ENCODE measurements at places on chromosomes 6 and 20.

- DNase-seq = no peak
Measured at GRCh38 chr6:146526192-146526591, 17.4 kb upstream of the RAB32 start.

DNA sequence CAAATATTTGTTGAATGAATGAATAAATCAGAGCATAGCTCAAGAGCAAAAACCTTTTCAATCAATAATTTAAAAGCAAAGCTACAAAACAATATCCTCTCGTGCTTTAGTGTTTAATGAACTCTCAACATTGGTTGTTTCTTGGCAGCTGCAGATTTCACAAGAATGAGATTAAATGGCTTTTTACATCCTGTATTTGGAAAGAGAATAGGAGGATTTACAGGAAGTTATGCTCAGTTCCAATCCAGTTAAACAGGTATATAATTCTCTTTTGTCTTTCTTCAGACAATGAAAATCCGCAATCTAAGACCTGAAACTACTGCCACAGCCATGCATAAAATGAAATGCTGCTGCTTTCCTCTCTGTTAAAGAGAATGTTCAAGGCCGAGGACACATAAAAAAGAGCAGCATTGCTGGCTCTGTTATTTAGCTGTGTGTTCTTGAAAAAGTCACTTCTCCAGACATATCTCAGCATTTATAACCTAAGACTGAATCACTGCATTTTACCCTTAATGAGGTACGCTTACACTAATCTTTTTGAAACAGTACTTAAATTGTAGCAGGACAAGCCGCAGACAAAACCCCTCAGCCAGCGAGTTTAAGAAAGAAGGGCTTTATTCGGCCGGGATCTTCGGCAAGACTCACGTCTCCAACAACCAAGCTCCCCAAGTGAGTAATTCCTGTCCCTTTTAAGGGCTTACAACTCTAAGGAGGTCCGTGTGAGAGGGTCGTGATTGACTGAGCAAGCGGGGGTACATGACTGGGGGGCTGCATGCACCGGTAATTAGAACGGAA, 3.6 kb downstream of the C6orf52 start:
- no peak for DNase-seq

DNA sequence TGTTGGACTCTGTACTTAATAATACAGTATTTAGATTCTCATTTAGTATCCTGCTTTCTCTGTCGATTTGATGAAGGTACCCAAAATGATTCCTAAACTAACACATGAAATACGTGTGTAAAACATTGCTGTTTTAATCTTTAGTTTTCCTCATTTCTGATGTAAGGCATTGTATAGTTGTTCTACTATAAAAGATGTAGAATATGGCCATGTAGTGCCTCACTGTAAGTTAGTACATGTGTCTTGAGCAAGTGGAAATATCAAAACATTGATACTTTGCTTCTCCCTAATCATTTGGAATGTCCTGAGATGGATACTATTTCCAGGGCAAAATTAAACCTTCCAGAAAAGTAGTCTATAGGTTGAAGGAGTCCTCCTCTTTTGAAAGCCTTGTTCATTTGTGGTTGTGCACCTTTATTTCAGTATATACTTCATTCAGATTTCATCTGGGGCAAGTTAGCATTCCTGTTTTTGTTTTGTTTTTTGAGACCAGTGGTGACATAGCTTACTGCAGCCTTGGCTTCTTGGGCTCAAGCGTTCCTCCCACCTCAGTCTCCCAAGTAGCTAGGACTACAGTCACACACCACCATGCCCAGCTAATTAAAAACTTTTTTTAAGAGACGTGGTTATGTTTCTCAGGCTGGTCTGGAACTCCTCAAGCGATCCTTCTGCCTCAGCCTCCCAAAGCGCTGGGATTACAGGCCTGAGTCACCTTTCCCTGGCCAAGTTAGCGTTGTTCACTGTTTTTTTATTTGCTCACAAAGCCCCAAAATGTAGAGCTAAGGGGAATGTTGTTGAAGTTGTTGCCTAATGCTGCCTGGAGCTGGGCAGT, 11.6 kb downstream of the SRSF3 start:
- no peak for DNase-seq

DNA sequence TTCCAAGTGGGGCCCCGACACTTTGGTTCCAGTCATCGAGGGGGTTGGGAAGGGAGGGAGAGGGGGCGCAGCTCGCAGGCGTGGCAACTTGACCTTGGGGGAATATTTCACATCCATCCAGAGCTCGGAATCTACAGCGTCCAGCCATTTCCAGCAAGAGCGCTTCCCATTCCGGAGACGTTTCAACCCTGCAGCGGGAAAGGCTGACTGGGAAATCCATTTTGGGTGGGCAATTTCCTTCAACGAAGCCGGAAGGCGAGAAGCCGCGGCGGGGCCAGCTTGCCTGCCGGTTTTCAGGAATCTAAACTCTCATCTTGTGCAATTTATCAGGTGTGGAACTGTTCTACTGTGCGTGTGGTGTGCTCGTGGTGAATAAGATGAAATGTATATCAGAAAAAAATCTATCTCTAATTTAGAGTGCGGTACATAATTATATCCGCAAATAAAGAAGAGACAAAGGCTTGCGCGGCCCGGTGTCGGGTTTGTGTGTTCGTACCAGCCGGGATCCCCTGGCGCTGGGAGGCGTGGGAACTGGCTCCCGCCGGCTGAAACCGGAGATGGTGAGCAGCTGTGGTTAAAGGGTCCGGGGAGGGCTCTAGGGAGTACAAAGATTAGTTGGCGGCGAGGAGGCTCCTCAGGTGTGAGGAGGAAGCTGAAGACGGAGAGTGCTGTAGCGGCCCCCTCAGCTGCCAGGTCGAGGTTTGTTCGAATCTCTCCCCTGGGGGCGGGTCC, 4.8 kb downstream of the SLC32A1 start:
- no peak for DNase-seq

- no peak for DNase-seq
Measured at GRCh38 chr6:107121964-107122495, 6.7 kb upstream of the BEND3 start.

DNA sequence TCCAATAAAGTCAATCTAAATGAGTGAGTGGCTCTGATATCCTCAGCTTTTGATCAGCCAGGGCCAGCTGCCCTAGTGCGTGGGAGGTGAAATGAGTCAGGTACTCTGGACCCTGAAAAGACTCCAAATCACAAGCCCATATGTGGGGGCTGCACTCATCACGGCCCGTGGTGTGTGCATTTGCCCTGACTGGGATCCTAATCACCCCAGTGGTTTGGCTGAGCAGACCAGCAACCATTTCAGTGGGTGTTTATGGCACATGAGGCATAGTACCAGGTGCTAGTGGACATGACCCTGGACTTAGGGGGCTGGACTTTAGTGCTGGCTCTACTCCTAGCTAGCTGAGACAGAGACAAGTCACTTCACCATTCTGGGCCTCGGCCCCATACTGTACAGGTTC, 39.4 kb downstream of the SCML4 start:
- no peak for DNase-seq

DNA sequence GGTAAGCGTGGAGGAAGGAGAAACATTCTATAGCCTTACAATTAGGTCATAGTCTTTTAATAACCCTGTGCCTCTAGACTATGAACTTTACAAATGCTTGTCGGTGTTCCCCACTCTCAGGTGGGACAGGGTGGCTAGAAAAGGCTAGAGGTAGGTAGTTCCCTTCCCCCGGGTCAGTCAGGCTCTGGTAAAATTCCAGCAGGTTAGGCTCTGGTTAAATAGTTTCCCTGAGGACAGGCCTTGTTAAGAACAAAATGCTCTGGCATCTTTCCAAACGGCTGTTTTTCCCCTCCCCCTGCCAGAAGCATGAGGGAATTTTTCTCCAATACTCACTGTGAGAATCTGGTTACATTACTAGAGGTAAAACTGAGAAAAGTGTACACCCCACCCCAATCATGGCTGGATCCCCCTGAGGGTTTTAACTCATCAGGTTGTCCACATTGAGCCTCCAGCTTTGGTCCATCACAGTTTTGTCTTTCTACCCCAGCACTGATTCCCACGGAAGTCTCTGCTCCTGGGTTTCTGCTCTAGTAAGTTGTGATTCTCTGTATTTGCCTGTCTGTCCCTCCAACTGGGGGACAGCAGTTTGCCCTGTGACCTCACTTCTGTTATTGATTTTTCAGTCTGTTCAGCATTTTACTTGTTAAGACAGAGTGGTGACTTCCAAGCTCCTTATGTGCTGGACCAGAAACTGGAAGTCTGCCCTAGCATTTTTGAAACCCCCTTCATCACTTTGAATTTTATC, 84.7 kb upstream of the ADGRF1 start:
- DNase-seq = no peak

GRCh38 chr6:9412951-9413559, 977.7 kb upstream of the SLC35B3 start:
- peak; percentile 31 for DNase-seq

DNA sequence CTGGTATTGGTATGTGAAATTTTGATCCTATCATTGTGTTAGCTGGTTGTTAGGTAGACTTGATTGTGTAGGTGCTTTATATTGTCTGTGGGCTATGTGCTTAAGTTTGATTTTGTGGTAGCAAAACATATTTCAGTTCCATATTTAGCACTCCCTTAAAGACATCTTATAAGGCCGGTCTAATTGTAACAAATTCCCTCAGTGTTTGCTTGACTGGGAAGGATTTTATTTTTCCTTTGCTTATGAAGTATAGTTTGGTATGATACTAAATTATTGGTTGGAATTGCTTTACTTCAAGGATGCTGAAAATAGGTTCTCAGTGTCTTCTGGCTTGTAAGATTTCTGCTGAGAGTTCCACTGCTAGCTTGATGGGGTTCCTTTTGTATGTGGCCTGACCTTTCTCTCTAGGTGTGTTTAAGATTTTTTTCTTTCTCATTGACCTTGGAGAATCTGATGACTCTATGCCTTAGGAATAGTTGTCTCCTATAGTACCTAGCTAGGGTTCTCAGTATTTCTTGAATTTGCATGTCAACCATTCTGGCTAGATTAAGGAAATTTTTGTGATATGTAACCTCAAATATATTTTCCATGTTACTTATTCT, 20.1 kb downstream of the CENPW start:
- DNase-seq = no peak

GRCh38 chr6:106290954-106291353, 34.6 kb downstream of the ATG5 start:
- no peak for DNase-seq

GRCh38 chr20:59190466-59190865, 26.8 kb downstream of the ZNF831 start:
- DNase-seq = no peak

DNA sequence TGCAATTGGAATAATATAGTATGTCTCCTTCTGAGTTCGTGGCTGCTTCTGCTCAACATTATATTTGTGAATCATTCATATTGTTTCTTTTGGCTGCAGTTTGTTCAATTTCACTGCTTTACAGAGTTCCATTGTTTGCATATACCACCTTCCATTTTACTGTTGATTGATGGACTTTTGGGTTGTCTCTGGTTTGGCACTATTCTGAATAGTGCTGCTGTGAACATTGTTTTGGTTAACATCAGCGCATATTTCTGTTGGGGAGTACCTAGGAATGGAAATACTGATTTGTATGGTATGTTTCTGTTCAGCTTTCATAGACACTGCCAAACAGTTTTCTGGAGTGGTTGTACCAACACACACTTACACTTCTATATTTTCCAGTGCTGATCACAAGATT, 46.9 kb downstream of the UST start:
- DNase-seq = no peak

GRCh38 chr6:128521282-128521632, 858 bp upstream of the PTPRK start:
- no peak for DNase-seq

DNA sequence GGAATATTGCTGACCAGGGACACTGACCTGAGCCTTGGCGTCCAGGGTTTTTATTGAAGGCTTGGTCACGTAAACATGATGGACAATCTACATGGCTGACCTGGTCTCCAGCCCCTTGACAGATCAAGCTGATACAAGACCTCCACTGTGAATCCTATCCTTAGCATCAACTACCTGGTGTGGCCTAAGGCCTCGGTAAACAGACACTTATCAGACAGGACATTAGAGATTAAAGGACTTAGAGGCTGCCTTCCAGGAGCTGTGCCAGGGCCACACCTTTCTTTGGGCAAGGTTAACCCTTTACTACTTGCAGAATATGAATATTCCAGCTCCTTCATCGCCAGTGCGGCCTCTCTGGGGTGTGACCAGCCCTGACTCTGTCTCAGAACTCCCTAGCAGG, 104.9 kb upstream of the FOXA2 start:
- DNase-seq = no peak

DNA sequence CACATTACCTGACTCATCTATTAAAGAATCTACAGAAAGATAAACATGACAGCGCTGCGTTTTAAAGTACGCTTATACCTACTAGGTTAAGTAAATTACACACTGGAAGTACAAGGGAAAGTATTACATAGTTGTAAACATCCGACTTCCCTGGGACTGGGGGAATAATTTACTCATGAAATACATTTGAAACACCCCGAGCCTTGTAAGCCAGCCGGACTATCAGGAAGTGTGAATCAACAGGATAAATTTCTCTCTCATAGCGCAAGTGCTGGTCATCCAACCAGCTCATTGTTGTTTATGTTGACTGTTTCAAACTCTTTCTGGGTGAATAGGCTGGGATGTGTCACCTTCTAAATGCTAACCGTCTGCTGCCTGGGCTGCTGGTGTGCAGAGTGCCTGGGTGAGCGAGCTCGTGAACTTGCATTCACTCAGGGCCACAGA, 4.9 kb downstream of the BMP6 start:
- DNase-seq = peak; percentile 3

- DNase-seq = no peak
Measured at GRCh38 chr6:143405373-143406154, 44.9 kb downstream of the ADAT2 start.

GRCh38 chr6:41584668-41585205, 38.6 kb downstream of the FOXP4 start:
- DNase-seq = no peak

GRCh38 chr20:11573507-11573906, 344.2 kb upstream of the BTBD3 start:
- DNase-seq = no peak

- DNase-seq = no peak
Measured at GRCh38 chr20:24608926-24609667, 139.7 kb downstream of the SYNDIG1 start.

- peak; percentile 71 for DNase-seq
Measured at GRCh38 chr6:1396952-1397868, 7.8 kb downstream of the FOXF2 start.

- DNase-seq = no peak
Measured at GRCh38 chr6:37759221-37760144, 60.0 kb upstream of the ZFAND3 start.

DNA sequence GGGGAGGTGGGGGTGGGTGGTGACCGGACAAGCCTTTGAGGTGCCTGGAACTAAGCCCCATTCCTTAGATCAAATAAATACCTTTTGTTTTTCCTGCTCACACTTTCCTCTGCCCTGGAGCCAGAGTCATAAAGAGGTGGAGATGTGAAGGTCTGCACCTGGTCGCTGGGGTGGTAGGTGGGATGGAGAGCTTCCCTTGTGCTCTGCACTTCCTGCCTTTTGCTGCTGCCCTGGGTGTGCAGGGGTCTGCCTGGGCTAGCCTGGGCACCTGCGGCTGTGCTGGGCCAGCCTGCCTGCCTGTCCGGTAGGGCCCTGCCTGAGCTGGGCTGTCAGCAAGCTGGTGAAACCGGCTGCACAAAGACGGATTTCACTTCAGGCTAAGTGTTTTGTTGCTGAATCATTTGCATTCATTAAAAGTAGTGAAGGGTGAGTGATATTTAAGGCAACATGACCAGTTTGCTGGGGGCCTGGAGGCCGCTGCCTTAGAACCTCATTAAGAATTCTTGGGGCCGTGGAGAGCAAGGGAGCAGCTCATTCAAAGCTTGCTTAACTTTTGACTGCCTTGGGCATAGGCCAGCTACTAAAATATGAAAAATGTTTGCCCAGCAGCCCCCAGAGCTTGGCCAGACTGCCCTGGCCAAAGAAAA, 20.5 kb downstream of the PTK7 start:
- peak; percentile 68 for DNase-seq

- no peak for DNase-seq
Measured at GRCh38 chr20:8504030-8504429, 372.0 kb downstream of the PLCB1 start.

GRCh38 chr20:2757001-2757400, 43.4 kb downstream of the CPXM1 start:
- no peak for DNase-seq

Measured in SW480 (cell line).